ENCODE measurements at places on chromosomes 7 and 10. TPM values are rescaled to one million over a fixed set of nuclear protein-coding genes. Genes with fewer than 3 reads are reported as not detected.

- DNase-seq: no peak
Measured at GRCh38 chr10:124005991-124006392, 87.4 kb downstream of the CHST15 start.

The NUTM2D gene
- total RNA-seq: 1.1 TPM

The LRRC17 gene
- not detected for total RNA-seq

DNA sequence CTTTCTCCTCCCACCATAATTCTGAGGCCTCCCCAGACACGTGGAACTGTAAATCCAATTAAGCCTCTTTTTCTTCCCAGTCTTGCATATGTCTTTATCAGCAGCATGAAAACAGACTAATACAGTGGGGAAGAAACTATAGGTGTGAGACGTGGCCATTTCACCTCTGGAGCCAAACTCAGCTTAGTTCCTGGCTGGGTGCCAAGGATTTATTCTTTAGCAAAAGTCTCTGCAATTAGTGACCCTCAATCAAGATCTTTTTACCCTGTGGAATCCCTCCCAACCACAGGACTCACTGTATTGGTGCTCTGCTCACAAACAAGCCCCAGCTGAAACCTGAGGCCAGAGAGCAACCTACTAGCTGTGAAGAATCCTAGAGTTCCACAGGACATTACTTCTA lies 28.1 kb upstream of the SFTPD start:
- DNase-seq: no peak

DNA sequence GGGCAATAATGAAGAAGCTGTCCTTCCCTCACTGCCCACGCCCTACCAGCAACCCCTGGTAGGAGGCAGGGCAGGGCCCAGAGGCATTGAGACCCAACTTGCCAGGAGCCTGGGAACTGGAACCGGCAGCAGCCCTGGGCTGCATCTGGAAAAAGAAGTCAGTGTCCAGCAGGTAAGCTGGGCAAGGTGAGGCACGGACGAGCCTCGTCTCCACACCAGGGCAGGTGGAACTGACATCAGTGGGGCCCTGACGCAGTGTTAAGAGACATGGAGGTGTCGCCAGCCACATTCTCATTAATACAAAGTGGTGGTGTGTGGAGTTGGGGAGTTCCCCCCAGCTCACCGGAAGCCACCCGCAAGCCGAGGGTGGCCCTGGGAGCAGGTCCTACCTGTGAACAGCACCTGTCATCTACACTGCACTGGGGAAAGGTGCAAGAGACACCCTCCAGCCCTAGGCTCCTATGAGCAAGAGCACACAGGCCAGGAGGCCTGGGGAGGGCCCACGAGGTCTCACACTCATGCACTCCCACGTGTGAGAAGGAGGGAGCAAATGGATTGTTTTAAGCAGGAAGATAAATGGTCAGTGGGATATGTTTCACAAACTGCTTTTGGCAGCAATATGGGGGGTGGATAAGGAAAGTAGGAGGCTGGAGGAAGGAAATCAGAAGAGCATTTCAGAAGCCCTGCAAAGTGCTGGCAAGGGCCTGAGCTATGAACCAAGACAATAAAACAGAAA lies 53.6 kb downstream of the COBL start:
- DNase-seq: no peak

The NCF1 gene
- total RNA-seq: not detected
